ENCODE measurements at places on chromosomes 5 and 9.

DNA sequence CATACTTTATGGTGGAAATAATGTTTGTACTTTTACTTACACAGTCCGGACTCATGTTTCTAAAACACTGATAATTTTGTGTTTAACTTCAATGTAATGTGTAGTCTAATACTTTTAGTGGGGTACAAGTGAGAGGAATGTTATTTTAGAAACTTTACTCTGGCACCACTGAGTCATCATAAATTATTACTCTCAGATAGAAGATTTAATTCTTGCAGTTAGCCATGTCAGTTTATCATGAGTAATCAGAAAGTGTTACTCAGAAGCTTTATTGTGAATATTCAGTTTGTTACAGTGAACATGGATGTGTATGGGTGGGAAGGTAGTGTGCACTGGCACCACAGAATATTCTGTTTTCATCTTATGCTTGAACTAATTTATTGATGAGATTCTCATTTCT is 20.0 kb downstream of the OGN start:
- DNase-seq: no peak

- no peak for DNase-seq
Measured at GRCh38 chr9:101366038-101366756, 18.6 kb downstream of the BAAT start.

DNA sequence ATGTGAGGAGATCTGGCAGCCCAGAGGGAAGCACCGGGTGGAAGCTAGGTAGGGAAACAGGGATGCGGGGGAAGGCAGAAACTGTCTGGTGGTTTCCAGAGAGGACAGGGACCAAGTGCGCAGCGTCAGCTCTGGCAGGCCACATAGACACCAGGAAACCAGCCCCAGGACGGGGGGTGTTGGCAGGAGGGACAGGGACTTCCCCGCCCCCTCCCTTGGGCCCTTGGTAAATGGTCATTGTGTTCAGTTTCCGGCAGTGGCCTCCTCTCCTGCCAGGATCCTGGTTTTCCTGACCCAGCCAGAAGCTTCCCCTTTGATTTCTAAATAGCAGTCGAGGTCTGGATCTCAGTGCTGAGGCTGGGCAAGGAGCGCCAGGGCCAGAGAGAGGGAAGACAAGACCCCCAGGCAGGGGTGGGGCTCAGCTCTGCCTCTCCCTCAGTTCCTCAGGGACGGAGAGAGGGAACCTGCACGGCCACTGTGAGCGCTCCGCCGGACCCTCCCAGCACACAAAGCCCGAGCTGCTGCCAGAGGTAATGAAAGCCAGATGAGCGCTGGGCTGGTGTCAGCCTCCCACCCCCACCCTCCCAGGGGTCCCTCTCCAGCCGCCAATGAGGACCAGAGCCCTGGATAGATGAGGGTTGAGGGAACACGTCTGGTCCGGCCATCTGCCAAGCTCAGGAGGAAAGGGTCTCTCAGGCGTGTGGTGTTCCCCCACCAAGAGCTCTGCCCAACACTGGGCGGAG is 1.8 kb downstream of the RALGDS start:
- no peak for DNase-seq

- DNase-seq: no peak
Measured at GRCh38 chr5:101605700-101606099, 690.4 kb downstream of the SLCO4C1 start.

- DNase-seq: peak; percentile 12
Measured at GRCh38 chr9:124771867-124772679, 962 bp upstream of the NR6A1 start.

GRCh38 chr5:162824360-162824759 is 613.0 kb upstream of the CCNG1 start:
- no peak for DNase-seq

Data from stimulated activated CD8-positive, alpha-beta memory T cell treated with anti-CD3 and anti-CD28 coated beads, Interleukin-15, amount 100 ng/mL, for 1 hour (primary cell).